ENCODE measurements at places on chromosomes 6 and 20.
A peak's percentile ranks its signal among the peaks of the same experiment; 100 is the strongest.

GRCh38 chr6:83470587-83470986 is 39.7 kb upstream of the ME1 start:
- DNase-seq: no peak

GRCh38 chr6:112511441-112511840 is 164.3 kb downstream of the RFPL4B start:
- no peak for DNase-seq

DNA sequence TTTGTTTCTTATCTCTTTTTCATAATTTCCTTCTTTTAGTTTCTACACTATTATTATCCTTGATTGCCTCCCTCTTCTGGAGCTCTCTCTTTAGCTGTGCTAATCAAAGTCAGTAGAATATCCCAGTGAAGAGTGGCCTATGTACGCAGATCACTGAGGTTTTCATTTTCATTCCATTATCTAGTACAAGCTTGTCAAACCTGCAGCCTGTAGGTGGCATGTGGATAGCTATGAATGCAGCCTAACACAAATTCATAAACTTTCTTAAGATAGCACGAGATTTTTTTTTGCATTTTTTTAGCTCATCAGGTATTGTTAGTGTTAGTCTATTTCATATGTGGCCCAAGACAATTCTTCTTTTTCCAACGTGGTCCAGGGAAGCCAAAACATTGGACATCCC is 825.7 kb upstream of the MAP3K7 start:
- no peak for DNase-seq

GRCh38 chr6:144289006-144289405 is 3.9 kb downstream of the UTRN start:
- DNase-seq: no peak

DNA sequence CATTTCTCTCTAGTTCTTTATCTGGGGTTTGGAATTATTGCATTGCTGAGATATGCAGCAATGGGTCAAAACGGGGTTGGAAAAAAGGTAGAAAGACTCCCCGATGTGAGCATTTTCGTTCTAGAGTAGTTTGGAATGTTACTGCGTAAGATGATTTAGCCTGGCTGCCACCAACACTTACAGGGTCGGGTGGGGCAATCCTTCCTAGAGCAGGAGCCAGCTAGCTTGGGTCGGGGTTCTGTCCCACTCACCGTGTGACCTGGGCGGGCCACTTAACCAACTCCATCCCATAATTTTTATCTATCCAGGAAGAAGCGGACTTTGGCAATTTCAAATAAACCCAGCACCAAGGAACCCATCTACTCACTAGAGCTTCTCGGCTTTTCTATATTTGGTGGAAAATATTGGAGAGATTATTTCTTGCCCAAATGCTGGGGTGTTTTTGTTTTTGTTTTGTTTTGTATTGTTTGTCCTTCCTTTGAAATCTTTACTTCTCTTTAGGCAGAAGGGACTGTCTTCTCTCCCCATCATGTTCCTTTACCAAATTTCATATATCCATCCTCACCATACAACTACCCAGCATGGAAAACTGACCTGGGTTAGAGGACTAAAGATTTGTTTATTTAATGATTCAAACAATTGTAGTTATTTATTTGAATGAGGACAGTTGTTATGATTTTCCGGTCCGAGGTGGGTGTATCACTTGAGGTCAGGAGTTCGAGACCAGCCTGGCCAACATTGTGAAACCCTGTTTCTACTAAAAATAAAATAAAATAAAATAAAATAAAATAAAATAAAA is 72.4 kb downstream of the GPX5 start:
- DNase-seq: no peak

- DNase-seq: no peak
These were observed 7.0 kb upstream of the FOXF2 start for GRCh38 chr6:1382331-1382882.

GRCh38 chr20:38001981-38002380 is 31.3 kb downstream of the TTI1 start:
- no peak for DNase-seq

DNA sequence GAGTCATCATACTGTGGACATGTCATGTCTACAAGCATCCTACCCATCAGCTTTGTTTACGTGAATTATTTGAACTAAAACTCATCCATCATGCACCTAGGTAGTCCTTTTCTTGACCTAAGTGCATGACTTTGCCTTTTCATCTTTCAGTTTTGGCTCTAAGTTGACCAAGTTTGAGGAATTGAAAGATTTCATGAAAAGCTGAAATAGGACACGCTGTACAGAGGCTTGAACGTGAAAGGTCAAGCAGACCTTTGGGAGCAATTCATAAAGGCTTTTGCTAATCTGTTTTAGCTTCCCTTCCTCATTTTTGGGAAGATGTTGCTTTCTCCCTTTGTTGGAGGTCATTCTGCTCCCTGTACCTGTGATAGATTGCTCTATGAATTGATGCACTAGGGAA is 55.1 kb upstream of the MLIP start:
- no peak for DNase-seq

DNA sequence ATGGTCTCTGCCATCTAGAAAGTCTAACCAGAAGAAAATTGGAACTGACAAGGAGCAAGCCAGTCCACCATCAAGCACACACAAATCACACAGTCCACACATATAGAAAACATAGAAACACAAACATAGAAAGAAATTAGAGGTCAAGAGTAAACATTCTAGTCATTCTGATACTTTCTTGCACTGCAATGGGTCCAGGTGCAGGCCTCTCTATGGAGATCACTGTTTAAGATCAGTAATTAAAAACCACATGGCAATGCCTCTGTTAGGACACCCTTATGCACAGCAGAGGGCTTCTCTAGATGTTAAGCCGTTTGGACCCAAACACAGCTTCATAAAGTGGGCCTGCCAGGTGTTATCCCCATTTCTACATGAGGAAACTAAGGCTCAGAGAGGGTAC is 42.8 kb upstream of the SLC22A23 start:
- DNase-seq: no peak

DNA sequence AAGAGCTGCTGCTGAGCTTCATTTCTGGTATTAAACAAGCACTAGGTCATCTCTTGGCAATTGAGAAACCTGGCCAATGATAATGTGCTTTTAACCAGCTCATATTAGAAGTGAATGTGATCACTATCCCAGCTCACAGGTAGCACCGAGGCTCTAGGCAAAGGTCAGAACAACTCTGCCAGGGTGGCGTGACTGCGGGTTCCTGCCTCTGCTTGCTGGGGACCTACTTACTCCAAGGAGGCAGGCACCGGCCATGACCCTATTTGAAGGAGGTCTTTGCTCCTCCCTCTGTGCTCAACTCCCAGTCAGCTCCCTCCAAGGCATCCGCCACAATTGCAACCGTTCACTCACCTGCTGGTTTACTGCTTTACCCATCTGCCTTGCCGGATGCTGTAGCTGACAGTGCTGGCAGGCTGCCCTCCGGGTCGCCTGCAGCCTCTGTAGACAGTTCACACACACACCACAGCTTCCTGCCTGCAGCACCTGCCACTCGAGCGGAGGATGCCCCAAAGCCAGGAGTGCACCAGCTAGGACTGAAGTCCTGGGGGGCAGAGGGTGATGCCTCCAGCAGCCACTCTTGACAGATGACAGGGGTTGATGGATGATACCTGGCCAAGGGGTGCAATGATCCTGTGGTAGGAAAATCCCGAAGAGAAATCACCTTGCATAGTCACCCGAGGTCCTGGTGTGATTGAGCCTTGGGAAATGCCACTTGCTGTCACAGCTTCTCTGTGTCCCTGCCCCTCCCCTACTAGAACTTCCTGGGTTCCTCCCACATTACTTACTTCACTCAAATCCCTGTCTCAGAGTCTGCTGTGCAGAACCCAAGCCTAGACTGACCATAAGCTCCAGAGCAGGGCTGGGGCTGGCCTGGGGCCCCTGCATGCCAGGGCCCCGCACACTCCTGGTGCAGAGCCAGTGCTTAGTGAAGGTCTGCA is 8.8 kb upstream of the VSX1 start:
- DNase-seq: peak; percentile 73

- DNase-seq: no peak
These were observed 22.9 kb downstream of the SERPINB6 start for GRCh38 chr6:2948228-2949025.

- DNase-seq: no peak
These were observed 17.4 kb upstream of the SDHAF4 start for GRCh38 chr6:70549327-70549726.

GRCh38 chr6:139801571-139802321 is 427.3 kb upstream of the CITED2 start:
- DNase-seq: no peak

GRCh38 chr20:24443436-24443835 is 26.0 kb upstream of the SYNDIG1 start:
- no peak for DNase-seq

DNA sequence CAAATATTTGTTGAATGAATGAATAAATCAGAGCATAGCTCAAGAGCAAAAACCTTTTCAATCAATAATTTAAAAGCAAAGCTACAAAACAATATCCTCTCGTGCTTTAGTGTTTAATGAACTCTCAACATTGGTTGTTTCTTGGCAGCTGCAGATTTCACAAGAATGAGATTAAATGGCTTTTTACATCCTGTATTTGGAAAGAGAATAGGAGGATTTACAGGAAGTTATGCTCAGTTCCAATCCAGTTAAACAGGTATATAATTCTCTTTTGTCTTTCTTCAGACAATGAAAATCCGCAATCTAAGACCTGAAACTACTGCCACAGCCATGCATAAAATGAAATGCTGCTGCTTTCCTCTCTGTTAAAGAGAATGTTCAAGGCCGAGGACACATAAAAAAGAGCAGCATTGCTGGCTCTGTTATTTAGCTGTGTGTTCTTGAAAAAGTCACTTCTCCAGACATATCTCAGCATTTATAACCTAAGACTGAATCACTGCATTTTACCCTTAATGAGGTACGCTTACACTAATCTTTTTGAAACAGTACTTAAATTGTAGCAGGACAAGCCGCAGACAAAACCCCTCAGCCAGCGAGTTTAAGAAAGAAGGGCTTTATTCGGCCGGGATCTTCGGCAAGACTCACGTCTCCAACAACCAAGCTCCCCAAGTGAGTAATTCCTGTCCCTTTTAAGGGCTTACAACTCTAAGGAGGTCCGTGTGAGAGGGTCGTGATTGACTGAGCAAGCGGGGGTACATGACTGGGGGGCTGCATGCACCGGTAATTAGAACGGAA is 3.6 kb downstream of the C6orf52 start:
- DNase-seq: no peak

DNA sequence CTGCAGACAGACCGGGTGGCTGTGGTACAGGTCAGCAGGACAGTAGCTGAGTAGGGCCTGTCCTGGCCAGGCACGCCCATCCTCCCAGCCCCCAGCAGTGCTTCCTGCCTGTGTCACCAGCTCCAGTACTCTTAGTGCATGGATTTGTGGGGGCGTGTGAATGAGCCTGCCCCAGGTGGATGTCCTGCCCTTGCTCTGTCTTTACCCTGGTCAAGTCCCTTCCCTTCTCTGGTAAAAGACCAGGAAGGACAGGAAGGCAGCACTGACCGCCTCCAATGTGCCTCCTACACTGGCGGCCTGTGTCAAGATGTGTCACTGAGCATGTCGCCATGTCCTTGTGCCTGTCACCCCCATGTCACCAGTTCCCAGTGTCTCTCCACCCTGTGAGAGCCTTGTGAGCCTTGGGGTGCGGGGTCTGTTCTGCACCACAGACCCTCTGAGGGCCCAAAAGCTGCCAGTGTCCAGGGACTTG is 11.9 kb downstream of the TEAD3 start:
- DNase-seq: no peak

DNA sequence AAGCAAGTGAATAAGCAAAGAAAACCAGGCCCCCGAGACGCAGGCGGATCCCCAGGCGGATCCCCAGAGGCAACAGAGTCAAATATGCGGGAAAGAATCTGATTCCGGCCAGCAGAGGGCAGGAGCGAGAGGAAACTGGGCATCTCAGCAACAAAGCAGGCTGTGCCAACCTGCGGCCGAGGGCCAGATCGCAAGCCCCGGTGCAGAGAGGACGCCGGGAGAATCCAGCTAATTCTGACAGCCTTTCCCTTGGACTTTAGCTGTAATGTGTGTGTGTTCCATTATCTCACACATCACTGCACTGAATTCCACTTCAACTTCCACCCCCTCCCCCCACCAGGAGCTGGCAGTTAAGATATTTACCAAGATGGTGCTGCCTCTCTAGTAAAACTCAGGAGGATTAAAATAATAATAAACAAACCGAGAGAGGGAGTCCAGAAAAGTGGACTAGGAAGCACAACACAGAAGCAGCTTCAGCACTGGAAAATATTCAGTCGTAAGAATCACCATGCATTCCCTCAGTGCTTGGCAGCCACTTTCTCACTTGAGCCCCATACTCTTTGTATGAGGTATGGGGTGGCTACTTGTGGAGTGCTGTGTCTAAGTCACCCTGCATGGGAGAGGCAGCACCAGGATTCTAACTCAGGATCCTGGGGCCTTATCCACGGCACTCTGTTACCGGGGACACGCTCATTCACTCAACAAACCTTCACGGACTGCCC is 66.2 kb upstream of the SNX9 start:
- peak; percentile 68 for DNase-seq

DNA sequence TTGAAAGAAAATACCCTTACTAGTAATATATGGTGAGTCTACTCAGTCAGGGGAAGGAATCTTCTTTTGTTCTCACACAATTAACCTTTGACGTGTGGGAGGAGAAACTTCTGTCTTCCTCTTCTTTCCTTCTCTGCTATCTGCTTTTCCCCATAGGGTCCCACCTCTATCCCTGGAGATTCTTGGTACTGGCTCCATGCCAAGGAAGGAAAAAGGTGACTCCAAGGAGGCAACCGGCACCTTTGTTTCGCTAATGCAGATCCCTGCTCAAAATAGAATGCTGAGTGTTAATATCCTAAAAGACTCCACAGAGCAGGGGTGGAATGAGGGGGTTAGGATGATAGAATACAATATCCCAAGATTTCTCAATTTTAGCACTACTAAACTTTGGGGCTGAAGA is 116.7 kb downstream of the CD164 start:
- no peak for DNase-seq

DNA sequence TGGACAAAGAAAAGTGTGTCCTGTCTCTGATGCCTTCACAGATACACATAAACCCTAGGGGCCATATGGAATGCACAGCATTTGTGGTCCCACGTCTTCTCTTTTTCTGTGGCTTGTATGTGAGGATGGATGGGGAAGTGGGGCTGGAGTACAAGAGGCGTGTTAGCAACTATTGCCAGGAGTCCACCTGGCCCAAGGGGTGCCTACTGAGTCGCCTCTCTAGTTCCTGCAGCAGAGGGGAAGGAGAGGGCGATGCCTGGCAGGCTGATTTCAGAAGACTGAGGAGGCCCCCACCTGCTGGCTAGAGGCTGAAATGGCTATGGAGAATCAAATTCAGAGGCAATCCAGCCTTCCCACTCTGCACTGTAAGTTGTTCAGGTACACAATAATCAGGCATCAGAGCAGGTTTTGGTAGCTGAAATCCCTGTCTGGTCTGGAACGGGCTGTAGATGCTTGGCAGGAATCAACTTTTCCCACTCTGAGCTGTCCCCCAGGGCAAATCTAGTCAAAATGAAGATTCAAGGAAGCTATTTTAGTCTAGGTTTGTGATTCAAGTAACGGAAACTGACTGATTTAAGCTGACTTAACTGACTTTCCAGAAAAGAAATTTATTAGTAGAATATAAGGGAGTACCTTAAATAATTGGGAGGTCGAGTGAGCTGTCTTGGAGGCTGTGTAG is 14.9 kb upstream of the PPARD start:
- peak; percentile 64 for DNase-seq

- no peak for DNase-seq
These were observed 6.6 kb downstream of the TM9SF4 start for GRCh38 chr20:32116079-32116521.

GRCh38 chr6:34172961-34173775 is 27.3 kb upstream of the GRM4 start:
- no peak for DNase-seq

- DNase-seq: no peak
These were observed 49.8 kb downstream of the SPATA2 start for GRCh38 chr20:49865559-49865958.

All from CD8-positive, alpha-beta T cell (primary cell).